Upper lobe of right lung (tissue), 1 donor: ENCODE measurements at places on chromosomes 12 and 14.

- no peak for DNase-seq
Measured at GRCh38 chr12:6084261-6084968, 40.1 kb downstream of the VWF start.

GRCh38 chr12:65474831-65475230 lies 196.3 kb downstream of the MSRB3 start:
- DNase-seq = no peak

DNA sequence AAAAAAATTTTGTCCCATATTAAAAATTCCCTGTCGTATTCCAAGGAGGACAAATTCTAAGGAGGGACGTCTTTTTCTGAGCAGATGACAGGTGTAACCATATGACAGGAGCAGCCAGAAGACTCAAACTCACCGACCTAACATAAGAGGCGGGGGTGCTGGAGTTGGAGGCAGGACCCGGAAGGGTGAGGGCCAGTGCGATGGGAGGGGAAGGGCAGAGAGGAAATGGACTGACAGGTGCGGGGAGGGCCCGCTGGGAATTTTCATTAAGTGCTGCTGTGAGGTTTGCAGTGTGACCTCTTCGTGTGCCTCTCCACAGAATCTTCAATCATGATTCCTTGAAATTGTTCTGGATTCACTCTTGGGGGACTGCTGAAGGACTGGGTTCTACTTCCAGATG lies 189.4 kb downstream of the NTF3 start:
- no peak for DNase-seq

GRCh38 chr12:22935090-22935489 lies 310.1 kb downstream of the ETNK1 start:
- no peak for DNase-seq

GRCh38 chr12:58504143-58504938 lies 416.0 kb downstream of the LRIG3 start:
- no peak for DNase-seq
